ENCODE measurements at places on chromosomes 1 and 21.

GRCh38 chr1:185843986-185844385, 109.8 kb downstream of the HMCN1 start:
- DNase-seq, result no peak

- DNase-seq, result peak; percentile 60
Measured at GRCh38 chr1:201396861-201397464, 2.2 kb downstream of the LAD1 start.

DNA sequence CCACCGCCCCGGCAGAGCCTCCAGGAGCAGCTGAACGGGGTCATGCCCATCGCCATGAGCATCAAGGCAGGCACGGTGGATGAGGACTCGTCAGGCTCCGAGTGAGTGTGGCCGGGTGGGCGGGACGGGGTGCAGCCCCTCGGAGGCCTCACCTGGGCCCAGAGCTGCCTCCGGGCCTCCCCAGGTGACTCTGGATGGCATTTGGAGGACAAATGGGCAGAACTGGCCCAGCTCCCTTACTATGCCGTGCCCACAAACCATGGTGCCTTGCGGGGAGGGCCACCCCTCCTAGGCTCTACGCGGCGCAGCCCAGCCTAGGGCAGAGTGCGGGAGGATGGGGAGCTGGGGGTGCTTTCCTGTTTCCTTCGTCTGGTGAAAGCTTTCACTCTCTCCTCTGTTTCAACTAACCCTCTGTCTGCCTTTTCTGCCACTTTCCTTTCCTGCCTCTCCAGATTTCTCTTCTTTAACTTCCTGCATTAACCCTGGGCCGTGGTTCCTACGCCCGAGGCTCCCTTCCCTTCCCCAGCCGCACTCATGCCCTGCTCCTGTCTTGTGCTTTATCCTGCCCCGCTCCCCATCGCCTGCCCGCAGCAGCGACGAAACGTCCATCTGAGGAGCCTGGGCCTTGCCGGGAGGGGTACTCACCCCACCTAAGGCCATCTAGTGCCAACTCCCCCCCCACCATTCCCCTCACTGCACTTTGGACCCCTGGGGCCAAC, 9.2 kb downstream of the PSRC1 start:
- DNase-seq, result no peak

GRCh38 chr1:109509176-109510134, at the start of gene AMIGO1:
TSS of gene AMIGO1 (minus strand) at chr1:109509727. CDS start at chr1:109508912, 815 bp downstream.
- DNase-seq, result no peak

- DNase-seq, result no peak
Measured at GRCh38 chr1:182457844-182458243, 7.9 kb downstream of the RGSL1 start.

DNA sequence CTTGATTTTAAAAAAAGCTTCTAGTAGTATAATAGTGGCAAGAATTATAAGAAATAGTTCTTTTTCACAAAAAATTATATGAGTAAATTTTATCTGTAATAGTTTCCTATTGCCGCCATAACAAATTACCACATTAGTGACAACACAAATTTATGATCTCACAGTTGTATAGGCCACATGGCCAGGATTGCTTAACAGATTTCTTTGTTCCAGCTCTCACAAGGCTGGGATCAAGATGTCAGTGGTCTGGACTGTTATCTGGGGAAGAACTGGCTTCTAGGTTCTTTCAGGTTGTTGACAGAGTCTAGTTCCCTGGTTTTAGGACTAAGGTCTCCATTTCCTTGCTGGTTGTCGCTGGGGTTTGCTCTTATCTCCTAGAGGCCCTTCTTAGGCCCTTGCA, 236.4 kb downstream of the USP25 start:
- no peak for DNase-seq

DNA sequence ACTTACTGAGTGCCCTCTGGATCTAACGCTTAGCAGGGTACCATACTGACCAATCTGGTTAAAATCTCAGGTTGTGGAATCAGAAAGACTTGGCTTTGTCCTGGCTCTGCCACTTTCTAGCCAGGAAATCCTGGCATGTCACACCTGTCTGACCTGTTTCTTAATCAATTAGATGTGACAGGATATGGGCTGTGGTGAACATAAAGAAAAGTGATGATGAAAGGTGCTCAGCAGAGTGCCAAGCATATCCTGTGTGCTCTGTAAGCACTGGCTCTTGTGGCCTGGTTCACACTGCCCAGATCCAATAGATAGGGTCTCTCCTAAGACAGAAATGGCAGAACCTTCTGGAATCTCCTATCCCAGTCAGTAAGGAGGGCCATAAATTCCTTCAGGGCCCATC, 53.9 kb downstream of the PHC2 start:
- peak; percentile 86 for DNase-seq

DNA sequence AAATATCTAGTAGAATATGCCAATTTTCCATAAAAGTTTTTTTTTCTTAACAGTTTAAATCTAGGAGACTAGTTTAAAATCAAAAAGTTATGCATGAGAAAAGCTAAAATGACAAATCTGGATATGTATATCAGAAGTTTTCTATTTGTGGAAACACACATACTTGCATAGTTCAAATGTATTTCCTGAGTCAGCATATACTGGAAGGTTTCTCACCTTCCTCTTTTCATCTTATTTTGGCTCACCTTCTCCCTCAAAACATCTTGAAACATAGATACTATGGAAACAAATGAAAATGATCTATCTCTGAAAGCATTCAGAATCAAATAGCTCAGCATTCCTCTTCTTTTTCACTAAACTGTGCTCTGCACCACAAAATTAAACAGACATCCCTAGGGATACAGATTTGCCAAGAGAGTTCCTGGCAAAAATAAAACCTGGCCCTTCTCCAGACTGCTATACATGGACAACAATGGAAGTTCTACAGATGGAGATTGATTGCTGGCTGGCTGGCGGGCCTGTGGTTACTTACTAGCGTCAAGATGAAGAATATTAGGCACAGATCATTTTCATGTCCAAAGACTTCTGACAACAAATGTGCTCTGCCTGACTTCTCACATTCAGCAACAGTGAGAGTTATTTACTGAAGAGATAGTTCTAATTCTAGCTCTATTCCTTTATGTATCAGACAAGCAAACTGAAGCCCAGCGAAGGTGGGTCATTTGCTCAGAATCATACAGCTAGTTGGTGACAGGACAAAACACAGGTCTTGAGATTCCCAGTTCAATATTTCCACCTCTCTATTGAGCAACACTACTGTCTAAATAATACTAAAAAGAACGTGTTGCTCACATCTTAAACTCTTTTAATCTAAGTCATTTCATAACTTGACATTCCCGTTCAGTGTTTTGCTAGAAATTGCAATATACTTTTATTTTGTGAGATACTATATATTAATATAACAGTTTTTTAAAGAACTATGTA, 26.6 kb downstream of the DIPK1A start:
- peak; percentile 83 for DNase-seq

- DNase-seq, result no peak
Measured at GRCh38 chr1:202656057-202656456, 54.2 kb downstream of the SYT2 start.

- DNase-seq, result peak; percentile 75
Measured at GRCh38 chr1:45802343-45803298, 791 bp upstream of the MAST2 start.

DNA sequence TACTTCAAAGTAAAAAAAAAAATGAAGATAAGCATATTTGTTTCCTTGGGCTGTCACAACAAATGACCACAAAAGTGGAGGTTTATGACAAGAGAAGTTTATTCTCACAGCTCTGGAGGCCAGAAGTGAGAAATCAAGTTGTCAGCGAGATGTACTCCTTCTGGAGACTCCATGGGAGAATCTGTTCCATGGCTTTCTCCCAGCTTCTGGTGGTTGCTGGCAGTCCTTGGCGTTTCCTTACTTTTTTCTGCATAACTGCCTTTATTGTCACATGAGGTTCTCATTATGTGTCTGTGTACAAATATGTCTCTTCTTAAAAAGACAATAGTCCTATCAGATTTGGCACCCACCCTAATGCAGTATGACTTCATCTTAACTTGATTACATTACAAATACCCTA, 398.3 kb downstream of the KCNT2 start:
- no peak for DNase-seq

- no peak for DNase-seq
Measured at GRCh38 chr21:27423906-27424595, 457.2 kb upstream of the ADAMTS5 start.

- no peak for DNase-seq
Measured at GRCh38 chr1:18058206-18058921, 49.2 kb upstream of the IGSF21 start.

DNA sequence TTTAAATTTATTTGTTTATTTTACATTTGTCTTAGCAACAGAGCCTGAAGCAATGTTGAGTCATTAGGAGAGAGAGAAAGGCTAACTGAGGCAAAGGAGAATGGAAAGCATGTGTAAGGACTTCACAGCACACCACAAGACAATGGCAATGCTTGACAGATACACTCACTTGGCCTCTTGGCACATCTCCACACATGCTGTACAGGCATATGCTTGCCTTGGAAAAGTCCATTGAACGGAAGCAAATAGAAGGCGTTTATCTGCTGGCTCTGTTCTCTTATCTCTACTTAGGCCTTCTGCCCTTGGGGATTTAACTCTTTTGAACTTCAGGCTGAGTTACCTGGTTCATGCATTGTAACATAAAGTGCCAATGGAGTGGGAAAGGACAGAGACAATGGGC, 262.2 kb upstream of the POU3F1 start:
- DNase-seq, result no peak

DNA sequence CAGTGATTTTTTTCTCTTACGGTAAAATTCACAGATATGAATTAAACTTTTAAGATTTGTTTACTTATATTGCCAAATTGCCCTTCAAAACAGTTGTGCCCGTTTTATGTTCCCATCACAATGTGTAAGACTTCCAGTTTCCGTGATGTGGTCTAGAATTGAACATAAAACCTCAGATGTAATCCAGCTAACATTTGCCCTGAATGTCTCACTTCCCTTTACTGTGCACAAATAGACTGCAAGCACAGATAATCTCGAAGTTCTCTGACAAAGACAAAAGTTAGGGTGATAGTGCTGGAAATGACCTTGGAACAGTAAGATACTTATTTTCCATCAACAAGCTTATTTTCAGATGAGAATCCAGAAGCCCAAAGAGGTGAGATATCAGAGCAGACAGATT, 177.5 kb downstream of the ZZZ3 start:
- DNase-seq, result no peak

DNA sequence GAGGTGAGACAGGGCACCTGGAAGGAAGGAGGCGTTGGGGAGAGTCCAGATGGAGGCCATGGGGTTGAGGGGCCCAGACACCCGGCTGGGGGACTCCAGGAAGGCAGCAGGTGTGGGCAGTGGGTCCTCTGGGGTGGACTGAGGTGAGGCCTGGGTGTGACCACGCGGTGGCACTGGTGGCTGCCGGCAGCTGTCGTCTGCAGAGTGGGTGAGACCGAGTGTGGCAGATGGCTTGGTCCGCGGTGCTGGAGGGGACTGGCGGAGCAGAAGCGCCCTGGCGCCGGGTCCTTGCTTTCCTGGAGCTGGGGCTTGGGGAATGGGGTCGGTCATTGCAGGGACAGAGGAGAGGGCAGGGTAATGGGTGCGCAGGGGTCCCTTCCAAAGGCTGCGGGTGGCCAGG, 12.5 kb downstream of the AGRN start:
- DNase-seq, result peak; percentile 51

DNA sequence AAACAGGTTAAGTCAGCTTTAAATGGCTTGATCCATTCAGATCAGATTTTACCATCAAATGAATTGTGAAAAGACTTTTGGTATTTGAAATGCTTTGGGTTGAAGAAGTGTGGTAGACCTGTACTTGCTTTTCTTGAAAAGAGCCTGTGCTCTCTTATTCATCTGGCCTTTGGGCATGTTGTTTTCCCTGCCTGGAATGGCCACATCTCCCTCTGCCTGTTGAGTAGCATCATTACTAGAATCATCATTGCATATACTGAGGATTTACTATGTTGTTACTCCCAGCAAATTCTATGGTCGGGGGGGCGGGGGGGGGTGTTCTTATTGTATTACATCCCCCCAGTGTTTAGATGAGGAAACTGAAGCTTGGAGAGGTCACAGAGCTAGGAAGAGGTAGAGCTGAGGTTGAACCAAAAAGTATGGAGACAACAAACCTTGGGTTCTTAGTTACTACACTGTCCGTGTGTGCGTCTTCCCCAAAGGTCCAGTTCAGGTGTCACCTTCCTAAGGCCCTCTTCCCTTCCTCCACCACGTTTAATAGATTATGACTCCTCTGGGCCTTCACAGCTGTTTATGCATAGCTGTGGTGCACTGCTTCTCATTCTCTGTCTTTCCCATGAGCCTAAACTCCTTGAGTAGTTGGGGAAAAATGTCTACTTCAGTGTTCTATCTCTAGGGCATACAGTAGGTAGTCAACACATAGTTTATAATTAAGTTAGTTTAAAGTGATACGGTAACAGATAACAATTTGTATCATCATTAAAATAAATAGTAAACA, 246.4 kb upstream of the HOOK1 start:
- no peak for DNase-seq

- DNase-seq, result no peak
Measured at GRCh38 chr1:218034468-218034867, 250.6 kb upstream of the RRP15 start.

DNA sequence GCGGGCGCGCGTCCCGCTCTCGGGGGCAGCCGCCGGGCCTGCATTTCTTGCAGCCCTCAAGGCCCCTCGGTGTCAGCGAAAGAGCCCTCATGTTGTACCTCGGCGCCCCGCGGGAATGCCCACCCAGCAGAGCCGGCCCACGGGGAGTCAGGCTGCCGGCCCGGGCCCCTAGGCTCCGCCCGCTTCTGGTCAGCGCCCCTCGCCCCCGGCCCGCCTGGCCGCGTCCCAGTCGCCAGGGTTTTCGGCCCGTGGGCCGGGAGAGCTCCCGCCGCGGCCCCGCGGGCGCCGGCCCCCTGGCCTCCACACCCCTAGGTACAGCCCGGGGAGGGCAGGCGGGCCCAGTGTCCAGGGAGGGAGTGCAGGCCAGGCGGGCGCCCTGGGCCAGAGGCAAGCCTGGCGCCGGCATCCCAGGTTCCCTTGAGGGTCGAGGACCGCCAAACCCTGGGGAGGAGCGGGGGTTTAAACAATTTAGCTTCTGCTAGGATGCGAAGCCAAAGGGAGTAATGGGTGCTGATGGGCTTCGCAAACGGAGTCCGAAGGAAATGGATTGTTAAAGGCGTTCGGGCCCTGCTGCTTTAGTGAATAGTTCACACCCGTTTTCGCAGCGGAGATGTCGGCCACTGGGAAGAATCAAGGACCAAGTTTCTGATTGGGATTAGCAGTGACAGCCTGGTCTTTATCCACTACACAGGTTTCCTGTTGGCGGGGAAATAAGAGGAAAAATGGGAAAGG, 486 bp upstream of the KCNA3 start:
- no peak for DNase-seq

- DNase-seq, result no peak
Measured at GRCh38 chr1:118688891-118689290, 299.3 kb downstream of the TBX15 start.

- DNase-seq, result no peak
Measured at GRCh38 chr1:230348386-230349019, 77.6 kb downstream of the PGBD5 start.

DNA sequence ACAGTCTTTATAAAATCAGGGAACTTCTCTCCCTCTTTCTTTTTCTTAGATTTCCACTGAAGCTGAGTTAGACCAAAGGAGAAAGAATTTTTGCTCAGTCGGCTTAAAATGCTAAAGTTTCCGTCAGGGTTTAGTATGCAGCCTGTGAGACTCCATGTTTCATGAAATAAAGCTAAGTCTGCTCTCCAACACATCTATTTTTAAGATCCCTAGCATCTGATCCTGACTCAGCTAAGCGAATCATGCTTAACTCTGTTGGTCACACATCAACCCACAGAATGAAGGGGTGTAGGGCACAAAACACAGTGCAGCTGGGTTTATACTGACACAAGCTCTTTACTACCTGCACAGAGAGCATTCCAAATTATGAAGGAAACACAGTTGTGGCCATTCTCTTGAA, 102.4 kb upstream of the ZNF281 start:
- no peak for DNase-seq

All from DMS153 (cell line).